ENCODE measurements at places on chromosomes 5 and 9.

- DNase-seq = no peak
Measured at GRCh38 chr5:96245140-96246091, 187.6 kb downstream of the PCSK1 start.

GRCh38 chr9:2655411-2655901 is 33.9 kb downstream of the VLDLR start:
- DNase-seq = no peak

DNA sequence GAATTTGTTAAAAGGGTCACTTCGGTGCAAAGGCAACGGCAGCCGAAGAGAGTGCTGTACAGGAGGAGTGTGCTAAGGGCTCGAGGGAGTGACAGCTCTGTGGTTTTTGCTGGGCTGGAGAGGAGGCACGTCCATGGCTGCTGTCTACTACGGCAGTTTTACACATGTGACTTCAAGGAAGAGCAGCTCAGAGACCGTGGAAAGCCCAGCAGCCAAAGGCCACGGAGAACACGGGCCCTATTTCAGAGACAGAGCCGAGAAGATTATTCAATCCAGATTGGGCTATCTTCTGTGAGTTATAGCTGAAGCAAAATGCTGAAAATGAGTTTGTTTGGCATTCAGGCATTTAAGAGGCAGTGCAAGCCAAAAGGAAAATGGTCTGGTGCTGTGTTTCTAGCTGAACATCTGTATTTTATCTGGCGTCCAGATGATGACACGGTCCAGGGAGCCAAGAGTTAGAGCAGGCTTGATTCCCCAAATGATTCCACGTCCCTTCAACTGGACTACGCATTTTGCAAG is 96.4 kb downstream of the RFK start:
- no peak for DNase-seq

DNA sequence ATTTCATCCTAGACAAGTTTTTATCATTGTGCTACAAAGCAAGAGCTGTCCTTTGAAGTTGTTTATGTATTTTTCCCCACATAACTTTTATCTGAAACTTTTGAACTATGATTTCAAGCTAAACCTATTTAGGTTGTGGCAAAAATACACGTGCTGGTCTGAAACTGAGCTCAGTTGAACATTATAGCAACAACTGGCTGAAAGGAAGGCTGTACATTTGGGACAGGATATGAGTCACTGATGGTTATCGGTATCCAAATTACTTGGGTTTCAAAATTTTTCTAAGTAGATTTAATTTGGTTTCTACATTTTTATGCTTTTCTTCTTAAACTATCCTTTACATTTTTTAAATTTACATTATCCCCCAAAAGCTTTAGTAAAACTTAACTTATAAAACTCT is 627.3 kb upstream of the NUDT12 start:
- DNase-seq = no peak

DNA sequence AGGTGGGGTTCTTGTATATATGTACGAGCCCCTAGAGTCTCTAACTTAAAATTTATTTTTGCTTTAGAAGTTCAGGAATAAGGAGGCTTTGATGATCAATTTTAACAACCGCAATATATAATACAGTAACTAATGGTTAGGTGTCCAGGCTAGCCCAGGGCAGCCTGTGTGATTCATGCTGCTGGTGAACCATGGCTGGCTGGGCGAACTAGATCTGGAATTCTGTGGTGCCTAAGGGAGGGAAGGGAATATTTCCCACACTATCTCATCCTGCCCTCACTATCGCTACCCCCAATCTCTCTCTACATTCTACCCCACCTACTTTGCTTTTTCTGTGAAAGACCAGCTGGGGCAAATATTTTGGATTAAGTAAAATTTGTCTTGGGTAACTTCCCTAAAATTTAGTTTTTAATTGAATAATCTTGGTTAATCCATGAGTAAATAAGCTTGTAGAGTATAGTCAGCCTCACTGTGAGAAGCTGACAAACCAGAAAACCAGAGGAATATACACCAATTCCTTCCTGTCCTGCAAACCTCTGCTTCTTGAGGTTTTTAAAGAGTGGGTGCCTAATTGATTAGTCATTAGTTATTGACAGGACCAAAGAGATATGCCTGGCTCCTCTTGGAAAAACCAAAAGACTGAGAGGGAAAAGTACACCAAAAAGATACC is 115.1 kb upstream of the CCDC152 start:
- DNase-seq = no peak

DNA sequence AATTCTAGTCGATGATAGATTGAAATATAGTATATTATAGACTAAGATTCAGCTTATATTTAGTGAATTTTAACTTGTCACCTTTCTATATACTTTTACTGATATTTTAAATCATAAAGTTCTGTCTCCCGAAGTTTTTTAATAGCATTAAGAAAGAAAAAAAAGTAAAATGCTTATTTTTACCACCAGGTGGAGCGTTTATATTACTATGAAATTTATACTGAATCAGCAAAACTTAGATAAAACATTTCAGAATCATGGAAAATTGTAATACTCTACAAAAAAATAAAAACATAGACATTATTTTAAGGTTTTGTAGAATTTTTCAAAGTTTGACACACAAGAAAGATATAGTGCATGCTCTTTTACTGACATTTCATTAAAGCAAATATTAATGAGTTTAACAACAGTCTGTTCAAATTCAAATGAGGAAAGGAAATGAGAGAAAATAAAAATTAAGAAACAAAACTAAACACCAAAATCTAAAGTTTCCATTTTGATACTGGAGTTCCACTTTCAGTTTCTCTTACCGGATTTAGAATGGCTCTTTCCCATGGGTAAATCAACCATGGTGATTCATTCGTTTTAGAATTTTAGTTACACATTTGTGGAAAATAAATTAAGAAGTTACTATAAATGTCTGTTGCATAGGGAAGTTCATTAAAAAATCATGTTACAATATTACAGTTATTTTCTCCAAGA is 1035.3 kb downstream of the CDH12 start:
- no peak for DNase-seq

DNA sequence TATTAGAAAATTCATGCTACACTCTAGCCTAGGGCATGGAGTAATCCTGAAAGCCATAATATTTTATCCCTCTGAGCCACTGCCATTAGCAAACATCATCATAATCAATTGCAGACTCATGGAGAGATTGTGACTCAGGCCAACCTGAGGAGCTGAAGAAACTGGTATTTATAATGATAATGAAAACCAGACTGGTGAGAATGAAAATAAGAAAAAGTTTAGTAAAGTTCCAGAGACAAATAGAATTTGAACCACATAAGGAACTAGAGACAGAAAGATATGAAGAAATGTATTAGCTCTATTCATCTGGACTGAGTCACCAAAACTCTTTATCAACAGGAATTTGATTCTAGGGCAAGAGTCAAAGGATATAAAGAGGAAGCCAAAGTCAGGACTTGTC is 158.7 kb downstream of the DRD1 start:
- DNase-seq = no peak

- DNase-seq = no peak
Measured at GRCh38 chr9:85202596-85202995, 533.1 kb downstream of the NTRK2 start.

DNA sequence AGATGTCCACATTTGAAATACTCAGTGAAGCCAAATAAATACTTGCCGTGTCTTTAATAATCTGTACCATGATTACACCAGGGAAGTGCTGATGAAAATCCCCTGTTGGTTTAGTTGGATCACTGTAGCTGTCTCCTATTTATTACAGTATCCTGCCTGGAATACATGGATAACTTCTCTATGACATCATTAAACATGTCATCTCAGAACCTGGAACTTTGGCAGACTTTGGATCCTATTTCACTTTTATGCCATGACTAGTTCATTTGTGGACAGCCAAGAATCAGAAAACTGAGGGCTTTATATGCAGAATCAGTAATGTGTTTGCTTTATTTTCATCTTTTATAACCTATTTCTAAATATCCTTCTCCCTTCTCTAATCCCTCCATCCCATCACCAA is at the start of gene TXNDC8:
Gene TXNDC8, minus strand, starts transcription at position 137 of the 400 bp plus-strand sequence.
- DNase-seq = no peak

- DNase-seq = no peak
Measured at GRCh38 chr9:112218908-112219307, 43.8 kb upstream of the SUSD1 start.

- DNase-seq = no peak
Measured at GRCh38 chr5:131996210-131997025, 15.0 kb downstream of the ACSL6 start.

- DNase-seq = no peak
Measured at GRCh38 chr9:97850746-97851445, 2.1 kb upstream of the FOXE1 start.

GRCh38 chr5:1973391-1974013 is 90.8 kb upstream of the IRX4 start:
- no peak for DNase-seq

DNA sequence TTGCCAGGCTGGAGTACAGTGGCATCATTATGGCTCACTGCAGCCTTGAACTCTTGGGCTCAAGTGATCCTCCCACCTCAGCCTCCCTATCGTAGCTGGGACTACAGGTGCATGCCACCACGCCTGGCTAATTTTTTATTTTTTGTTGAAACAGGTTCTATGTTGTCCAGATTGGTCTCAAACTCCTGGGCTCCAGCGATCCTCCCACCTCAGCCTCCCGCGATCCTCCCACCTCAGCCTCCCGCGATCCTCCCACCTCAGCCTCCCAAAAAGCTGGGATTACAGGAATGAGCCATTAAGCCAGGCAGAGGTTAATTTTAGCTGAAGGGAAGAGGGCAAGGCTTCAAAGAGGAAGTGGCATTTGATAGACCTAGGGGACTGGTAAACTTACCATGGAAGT is 32.8 kb upstream of the CCNB1 start:
- no peak for DNase-seq

DNA sequence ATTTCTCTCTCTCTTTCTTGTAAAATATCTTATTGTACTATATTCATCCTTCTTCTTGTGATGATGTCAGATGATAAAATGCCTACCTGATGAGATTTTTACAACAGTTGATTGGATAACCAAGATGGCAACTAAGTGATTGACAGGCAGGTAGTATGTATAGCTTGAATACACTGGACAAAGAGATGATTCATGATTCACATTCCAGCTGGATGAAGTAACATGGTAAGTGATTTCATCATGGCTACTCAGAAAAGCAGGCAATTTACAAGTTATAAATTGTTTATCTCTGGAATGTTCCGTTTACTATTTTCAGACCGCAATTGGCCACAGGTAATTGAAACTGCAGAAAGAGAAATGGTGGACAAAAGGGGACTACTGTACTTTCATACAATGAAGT is 1471.7 kb upstream of the C9orf72 start:
- DNase-seq = no peak

GRCh38 chr5:135211791-135212190 is 177.8 kb upstream of the PITX1 start:
- DNase-seq = no peak

- DNase-seq = no peak
Measured at GRCh38 chr5:78920604-78921003, 64.5 kb downstream of the ARSB start.

DNA sequence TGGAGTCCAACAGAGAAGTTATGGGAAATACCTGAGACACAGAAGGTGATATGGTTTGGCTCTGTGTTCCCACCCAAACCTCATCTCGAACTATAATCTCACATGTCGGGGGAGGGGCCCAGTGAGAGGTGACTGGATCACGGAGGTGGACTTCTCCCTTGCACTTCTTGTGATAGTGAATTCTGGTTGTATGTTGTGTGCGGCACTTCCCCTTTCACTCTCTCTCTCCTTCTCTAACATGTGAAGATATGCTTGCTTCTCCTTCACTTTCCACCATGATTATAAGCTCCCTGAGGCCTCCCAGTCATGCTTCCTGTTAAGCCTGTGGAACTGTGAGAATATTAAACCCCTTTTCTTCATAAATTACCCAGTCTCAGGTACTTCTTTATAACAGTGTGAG is 96.1 kb downstream of the TMEM232 start:
- no peak for DNase-seq

DNA sequence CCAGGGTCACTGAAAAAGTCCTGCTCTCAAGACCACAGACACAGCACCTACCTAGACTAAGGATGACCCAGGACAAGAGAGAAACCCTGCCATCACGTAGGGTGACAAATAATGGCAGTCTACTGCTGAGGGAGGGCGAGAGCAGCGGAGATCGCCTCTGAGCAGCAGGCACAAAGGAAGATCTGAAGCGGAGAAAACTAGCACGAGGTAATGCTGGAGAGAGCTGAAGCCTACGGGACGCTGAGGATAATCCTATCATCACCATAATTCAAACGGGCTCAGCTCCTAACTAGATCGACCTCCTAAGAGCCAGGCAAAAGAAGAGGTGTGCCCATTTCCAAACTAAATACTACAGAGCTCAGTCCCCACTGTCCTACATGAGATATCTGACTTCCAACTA is 41.3 kb downstream of the FBXO10 start:
- no peak for DNase-seq

- DNase-seq = no peak
Measured at GRCh38 chr5:125181955-125182354, 435.5 kb upstream of the ZNF608 start.

DNA sequence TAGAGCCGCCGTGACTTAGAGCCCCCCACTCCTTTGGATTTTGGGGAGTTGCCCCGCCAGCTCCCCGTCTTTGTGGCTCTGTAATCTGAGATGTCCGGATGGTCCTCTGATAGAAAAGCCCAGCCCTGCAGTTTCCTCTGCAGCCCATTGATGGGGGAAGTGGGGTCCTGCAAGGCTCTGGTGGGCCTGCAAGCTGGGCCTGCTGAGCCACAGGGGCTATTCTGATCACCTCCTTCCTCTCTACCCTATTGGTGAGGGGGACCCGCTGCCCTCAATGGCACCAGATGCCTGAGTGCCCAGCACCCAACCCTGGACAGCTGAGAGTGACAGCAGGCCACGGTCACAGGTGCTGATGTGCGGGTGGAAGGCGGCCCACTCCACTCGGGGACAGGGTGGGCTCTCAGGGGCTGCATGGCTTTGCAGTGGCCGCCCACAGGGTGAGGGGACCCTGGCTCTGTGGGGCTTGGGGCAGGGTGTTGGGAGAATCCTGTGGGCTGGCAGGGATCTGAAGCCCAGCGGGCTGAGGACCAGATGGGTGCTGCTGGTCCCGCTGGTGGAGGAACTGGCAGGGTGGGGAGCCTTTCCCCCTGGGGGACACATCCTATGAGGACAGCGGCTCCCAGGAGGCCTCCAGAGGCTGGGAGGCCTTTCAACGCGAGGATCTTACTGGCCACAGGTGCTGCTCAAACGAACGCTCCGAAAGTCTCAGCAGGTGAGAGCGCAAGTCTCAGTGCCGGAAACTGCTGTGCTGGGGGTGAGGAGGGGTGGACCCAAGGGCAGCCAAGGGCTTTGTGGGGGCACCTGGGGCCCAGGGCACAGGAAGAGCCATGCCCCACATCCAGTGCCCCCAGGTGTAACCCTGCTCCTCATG is 30.0 kb upstream of the LPCAT1 start:
- no peak for DNase-seq

DNA sequence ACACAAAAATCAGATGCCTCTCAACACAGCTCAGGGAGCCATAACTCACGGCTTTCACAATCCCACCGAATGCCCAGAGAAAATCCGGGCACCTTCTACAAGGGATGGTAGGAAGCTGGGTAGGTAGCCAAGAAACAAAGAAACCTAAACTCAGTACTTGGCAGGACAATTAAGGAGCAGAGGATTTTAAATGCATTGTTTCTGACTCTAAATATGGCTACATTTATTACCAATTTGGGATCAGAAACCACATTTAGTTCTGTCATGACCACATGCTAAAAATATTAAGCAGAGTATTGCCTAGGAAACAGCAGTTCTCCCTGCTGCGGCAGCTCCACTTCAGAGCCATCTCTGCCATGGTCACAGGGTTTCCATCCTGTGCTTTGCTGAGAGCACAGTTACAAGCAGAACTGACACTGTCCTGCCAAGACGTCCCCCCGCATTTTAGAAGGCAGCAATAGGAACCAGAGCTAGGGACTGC is 57.5 kb downstream of the SIL1 start:
- no peak for DNase-seq

GRCh38 chr5:157761690-157762621 is 18.4 kb downstream of the LSM11 start:
- no peak for DNase-seq

Data from activated CD4-positive, alpha-beta T cell treated with anti-CD3 and anti-CD28 coated beads, Interleukin-2, amount 50 U/mL, for 1 hour (primary cell).